ENCODE measurements at places on chromosomes 7 and 10.
A peak's percentile ranks its signal among the peaks of the same experiment; 100 is the strongest.

DNA sequence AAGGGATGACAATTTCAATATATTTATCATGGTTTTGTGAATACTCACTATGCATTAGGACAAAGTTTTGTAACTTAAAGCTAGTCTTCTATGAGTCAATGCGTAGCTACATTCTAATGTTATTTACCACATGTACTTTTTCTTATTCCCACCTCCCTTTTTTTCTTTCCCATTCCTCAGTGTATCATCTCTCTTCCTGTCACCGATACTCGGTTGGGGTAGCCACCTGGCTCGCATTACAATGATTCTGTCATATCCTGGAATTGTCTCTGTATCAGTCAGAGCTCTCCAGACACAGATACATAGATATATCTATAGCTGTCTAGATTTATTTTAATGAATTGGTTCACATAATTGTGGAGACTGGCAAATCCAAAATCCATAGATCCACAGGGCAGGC is 9.8 kb upstream of the RALA start:
- DNase-seq: no peak

GRCh38 chr7:41156268-41156667 is 546.6 kb downstream of the INHBA start:
- no peak for DNase-seq

DNA sequence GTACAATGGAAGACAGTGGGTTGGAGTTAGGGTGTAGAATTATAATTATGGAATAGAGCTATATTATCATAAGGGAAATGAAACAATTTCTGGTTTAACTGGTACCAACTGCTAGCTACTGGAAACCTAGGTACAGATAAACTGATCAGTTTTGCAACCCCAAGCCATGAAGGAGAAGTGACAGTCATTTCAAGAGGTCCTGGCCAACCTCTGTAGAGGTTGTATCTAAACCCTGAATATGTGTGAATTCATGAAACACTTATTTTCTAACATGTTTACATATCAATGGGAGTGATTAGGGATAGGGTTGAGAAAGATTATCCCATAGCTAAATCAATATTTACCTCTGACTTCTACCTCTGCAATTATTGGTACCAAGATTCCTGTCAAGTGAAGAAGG is 29.9 kb upstream of the CC2D2B start:
- no peak for DNase-seq

- DNase-seq: no peak
These were observed 49.8 kb downstream of the STK17A start for GRCh38 chr7:43632746-43633145.

- DNase-seq: no peak
These were observed 336.9 kb upstream of the C7orf33 start for GRCh38 chr7:148253629-148254028.

GRCh38 chr10:11345224-11346054 is 266.0 kb downstream of the USP6NL start:
- no peak for DNase-seq

GRCh38 chr7:23696916-23697441 is 13.0 kb upstream of the STK31 start:
- DNase-seq: no peak

DNA sequence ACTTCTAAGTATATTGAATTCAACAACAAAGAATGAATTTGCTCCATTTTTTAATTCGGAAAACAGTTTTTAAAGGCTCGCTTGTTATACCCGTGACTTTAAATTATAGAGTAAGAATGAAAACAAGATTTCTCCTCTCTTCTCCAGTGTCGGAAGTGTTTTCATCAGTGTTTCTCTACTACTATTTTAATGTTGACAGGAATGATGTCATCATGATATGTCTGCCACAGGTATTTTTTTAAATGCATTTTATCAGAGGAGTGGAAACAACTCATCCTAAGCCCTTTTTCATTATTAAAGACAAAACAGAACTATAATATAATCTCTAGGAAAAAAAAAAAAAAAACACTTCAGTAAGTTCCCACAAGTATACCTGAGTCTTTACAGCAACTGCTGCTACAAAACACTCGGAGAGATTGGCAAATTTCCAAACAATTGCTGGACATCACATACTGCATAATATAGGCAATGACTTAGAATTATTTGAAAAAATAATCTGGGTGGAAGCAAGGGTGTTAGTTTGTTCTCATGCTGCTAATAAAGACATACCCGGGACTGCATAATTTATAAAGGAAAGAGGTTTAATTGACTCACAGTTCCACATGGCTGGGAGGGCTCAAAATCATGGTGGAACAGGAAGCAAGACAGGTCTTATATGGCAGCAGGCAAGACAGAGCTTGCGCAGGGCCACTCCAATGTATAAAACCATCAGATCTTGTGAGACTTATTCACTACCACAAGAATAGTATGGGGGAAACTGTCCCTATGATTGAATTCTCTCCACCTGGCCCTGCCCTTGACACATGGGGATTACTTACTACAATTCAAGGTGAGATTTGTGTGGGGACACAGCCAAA is 4.8 kb upstream of the RNF32 start:
- DNase-seq: no peak

- DNase-seq: no peak
These were observed 118.2 kb upstream of the FAM133B start for GRCh38 chr7:92708111-92709042.

GRCh38 chr10:47207281-47207615 is 92.7 kb upstream of the GDF10 start:
- DNase-seq: no peak

- DNase-seq: no peak
These were observed 5.3 kb downstream of the PHKG1 start for GRCh38 chr7:56087445-56087844.

- no peak for DNase-seq
These were observed 49.7 kb upstream of the BICC1 start for GRCh38 chr10:58462863-58463507.

DNA sequence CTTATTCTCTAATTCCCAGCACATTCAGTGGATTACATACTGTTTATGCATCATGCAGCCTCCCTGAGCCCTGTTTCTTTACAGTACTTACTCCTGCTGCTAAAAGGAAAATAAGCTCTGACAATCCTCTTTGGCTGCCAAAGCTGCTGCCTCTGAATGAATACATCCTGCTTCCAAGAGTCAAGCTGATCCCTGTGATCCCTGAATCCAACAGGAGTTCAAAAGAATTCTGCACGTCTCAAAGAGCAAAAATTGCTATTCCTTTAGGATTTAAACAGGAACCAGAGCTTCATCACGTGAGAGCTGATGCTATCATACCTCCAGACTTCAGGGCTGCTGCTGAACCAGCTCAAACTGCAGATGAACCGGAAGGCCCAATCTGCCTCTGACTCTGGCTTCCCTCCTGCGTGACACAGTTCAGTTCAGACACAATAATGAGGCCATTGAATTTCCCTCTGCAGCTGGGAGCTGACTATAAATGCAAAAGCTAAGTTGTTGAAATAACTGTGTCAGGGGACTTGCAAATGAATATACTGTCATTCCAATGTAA is 851.0 kb upstream of the PHF14 start:
- DNase-seq: peak; percentile 43

DNA sequence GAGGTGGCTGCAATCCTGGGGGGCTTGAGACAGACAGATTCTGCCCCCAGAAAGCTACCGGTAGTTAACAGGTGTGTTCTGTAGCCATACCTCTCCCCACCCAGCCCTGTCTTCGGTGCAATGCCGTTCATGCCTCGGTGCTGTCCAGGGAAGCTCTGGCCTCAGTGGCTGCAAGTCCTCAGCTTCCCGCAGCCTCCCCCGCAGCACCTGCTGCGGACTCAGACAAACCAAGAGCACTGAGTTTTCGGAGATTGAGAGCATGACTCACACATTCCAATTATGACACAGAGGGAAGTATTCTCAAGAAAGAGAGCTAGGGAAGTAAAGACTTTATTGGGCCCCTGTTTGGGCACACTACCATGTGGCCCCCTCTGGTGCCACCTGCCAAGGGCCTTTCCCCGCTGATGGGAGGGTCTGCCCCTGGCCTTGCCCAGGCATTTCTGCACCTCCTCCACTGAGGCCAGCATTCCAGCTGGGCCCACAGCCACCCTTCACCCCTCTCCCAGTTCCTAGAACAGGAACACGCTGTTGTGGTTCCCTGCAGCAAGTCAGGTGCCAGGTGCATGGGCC is 30.2 kb upstream of the EZH2 start:
- DNase-seq: no peak

DNA sequence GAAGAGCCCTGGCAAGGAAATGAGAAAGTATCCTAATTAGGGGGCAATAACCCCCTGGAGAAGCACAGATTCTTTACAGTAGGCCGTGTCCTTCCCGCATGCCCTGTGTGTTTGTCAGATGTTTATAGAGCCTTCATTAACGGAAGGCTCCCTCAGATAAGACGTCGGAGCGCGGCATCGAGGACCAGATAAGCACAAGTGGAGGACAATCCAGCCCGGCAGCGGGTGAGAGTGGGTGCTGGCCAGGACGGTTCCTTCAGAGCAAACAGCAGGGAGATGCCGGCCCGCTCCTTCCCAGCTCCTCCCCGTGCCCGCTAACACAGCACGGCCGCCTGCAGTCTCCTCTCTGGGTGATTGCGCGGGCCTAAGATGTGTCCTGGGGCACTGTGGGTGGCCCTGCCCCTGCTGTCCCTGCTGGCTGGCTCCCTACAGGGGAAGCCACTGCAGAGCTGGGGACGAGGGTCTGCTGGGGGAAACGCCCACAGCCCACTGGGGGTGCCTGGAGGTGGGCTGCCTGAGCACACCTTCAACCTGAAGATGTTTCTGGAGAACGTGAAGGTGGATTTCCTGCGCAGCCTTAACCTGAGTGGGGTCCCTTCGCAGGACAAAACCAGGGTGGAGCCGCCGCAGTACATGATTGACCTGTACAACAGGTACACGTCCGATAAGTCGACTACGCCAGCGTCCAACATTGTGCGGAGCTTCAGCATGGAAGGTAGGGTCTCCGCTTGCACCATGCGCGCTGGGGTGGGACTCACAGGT is at the start of gene GDF2:
Gene GDF2 (plus strand): TSS at position 155 of the 762 bp plus-strand sequence. CDS start 215 bp downstream, at position 370.
- DNase-seq: no peak

DNA sequence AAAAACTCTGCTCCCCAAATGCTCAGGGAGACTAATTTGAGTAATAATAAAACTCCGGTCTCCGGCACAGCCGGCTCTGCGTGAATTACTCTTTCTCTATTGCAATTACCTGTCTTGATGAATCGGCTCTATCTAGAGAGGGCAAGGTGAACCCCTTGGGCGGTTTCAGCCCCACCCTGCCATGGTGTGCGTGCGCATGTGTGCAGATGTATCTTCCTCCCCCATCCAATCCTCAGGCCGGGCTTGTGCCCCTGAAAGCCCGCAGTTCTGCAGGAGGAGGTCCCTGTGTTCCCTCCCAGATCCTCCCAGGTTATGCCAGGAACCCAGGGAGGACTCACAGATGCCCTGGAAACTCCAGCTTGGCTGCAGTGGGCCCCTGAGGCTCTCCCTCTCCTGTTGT is 48.3 kb upstream of the MYL10 start:
- DNase-seq: no peak

GRCh38 chr10:98920807-98921206 is 314.8 kb downstream of the HPSE2 start:
- no peak for DNase-seq

- no peak for DNase-seq
These were observed 14.4 kb downstream of the COL28A1 start for GRCh38 chr7:7521259-7521658.

GRCh38 chr10:8633909-8634308 is 579.4 kb downstream of the GATA3 start:
- DNase-seq: no peak

GRCh38 chr10:132100556-132101349 is 35.0 kb downstream of the JAKMIP3 start:
- DNase-seq: no peak

GRCh38 chr7:40288827-40289226 is 154.0 kb downstream of the SUGCT start:
- no peak for DNase-seq

DNA sequence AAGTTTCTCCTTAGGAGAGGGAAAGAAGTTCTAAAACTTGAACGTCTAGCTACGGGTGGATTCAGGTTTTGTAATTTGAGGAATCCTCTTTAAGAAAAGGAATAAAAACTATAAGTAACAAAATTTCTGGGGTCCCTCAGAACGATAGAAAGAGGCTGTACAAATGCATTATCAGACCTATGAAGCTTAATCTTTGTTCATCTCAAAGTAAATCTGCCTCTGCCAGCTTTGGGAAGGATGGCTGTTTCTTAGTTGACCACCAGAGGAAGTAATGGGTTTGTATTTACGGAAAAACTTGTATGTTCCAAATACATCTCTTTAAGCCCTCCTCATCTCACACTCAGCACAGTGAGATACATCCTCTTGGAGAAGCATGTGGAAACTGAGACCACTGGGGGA is 864 bp downstream of the PSTK start:
- no peak for DNase-seq

DNA sequence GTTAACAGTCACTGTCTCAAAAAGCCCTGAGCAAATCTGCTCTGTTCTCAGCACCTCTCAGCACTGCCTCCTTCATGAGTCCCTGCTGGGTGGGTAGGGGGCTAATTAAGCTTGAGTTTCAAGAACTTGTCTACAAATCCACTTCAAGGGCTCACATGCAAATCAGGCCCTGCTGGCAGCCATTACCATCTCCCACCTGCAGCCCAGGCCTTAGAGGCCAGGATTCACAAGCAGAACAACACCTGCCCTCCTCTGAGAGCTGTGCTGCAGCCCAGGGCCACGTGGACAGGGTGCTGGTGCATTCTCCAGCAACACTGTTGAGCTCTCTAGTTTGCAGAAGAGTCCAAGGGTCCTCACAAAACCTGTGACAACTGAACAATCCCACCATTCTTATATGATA is 119.2 kb downstream of the DPP6 start:
- DNase-seq: no peak

DNA sequence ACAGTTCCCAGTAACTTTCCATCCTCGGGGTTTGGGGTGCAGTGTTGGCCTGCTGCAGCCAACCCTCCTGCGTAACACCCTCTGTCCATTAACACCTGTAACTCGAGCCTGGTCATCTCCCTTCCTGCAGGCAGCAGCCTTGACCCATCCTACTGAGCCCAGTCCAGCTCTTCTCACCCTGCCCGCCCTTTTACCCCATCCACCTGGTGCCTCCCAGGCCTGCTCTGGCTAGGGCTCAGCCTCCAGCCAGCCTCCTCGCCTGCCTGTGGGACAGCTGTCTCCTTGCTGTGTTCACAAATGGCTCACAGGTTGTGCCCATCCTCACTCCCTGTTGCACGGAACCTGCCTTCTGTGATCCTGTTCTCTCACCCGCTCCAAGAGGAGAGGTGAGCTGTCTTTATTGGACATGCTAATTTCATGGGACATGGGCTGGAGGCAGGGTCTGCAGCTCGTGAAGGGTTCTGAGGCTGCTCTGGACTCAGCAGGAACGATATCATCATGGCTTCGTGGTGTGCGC is 277.2 kb upstream of the TCERG1L start:
- DNase-seq: no peak

DNA sequence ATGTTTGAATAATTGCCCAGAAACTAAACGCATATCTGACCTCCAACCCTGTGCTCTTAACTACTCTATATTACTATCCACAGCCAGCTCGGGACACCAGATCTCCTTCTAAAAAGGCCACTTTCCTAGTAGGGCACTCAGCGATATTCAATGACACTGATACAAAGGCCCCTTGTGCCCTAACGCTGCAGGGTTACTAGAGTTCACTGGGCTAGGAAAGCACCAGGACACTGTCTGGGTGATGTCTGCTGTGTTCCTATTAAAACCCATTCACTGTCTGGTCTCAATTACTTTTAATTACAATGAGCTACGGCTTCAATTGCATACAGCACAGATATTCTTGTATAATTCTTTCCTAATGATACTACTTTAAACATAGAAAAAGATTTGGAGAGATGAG is 91.7 kb downstream of the SORCS1 start:
- no peak for DNase-seq

Data from NCI-H1694 (cell line).